NCI-H1694 (cell line): ENCODE measurements at places on chromosomes 11 and 22.
A peak's percentile ranks its signal among the peaks of the same experiment; 100 is the strongest.

DNA sequence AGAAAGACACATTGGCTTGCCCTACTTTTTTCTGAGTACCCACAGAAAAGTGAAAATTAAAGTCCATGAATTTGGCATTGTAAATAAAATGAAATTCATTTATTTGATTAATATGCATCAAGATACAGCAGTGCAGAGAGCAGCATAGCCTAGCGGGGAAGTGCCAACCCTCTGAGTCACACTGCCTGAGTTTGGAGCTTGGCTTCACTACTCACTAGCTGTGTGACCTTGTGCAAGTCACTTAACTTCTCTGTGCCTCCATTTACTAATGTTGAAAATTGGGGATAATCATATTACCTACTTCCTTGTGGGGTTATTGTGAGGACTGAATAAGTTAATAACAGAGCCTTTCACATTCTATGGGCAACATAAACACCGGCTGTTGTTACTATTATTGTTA is 111.5 kb upstream of the CSNK2A3 start:
- DNase-seq: no peak

- DNase-seq: peak; percentile 10
Observed at GRCh38 chr11:55707029-55707428, 45.0 kb downstream of the OR4C6 start.

GRCh38 chr11:99988471-99988837 is 698.6 kb upstream of the ARHGAP42 start:
- no peak for DNase-seq

DNA sequence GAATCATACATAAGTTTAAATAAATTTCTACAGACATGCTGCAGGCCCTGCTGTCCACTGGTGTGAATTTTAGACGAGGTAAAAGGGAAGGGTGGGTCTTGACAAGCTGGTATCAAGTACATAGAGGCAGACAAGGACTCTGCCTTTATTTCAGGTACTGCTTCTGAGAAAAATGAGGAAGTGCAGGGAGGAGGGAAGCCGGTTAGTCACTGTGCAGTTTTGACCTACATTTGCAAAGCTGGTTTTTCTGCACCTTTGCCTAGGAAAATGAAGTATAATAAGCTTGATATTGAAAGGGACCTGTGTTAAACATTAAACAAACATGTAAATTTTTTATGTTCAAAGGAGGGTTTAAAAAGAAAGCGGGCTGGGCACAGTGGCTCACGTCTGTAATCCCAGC is 24.6 kb downstream of the TMEM45B start:
- no peak for DNase-seq

GRCh38 chr11:69880041-69880825 is 61.0 kb upstream of the FGF3 start:
- no peak for DNase-seq

- no peak for DNase-seq
Observed at GRCh38 chr22:33605221-33605620, 315.1 kb downstream of the LARGE1 start.

GRCh38 chr11:123307276-123307675 is 112.2 kb upstream of the CLMP start:
- DNase-seq: no peak

DNA sequence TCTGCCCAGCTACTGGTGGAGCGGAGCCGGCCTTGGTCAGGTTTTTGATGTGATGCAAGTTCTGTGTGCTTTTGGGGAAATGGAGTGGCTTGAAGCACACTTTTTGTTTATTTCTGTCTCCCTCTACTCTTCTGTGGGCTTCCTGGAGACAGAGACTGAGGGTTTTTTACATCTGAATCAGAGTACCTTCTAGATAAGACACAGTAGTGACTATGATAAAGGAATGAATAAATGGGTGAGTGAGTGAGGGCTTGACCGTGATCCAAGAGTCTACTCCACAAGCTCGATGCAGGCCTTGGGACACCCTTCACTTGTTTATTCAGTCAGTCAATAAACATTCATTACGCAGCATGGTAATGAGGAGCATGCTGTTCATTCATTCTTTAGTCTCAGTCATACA is 125.7 kb downstream of the PKNOX2 start:
- no peak for DNase-seq

- DNase-seq: no peak
Observed at GRCh38 chr11:122850076-122850631, 11.9 kb downstream of the CRTAM start.

GRCh38 chr22:26289611-26290101 is 120.4 kb downstream of the SEZ6L start:
- DNase-seq: no peak

GRCh38 chr11:83249972-83250593 is 36.1 kb downstream of the CCDC90B start:
- DNase-seq: no peak

DNA sequence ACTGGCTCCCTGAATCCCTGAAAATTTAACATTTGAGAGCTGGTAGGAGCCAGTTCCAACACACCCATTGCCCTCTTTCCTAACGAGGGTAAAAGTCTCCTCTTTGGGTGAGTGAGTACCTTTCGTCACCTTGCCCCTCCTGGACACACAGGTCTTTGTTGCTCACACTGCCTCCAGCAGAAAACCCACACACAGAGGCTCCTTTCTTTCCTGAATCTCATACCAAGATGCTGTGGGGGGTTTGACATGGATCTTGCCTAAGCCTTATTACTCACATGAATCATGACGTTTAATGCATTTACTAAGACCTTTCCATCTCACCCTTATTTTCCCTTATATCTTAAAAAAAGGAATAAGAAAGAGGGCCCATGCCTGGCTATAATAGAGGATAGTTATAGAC is 53.0 kb downstream of the PARVA start:
- DNase-seq: no peak

GRCh38 chr11:74157169-74157568 is 13.6 kb downstream of the C2CD3 start:
- DNase-seq: no peak

DNA sequence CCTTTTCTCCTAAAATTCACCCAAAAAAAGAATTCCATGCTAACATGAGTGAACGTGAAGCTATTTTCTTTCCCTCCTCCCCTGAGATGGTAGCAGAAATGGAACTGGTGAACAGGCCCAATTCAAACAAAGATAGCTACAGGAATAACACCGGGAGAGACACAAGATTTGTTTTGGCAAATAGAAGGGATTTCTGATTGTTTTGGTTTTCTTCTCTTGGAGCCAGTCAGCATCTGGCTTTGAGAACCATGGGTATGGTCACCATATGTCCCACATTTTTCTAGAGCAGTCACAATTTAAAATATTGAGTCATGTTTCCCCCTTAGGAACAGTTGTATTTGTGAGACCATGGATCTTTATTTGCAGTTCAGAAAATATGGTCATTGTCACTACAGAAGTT is 214.1 kb downstream of the FAM76B start:
- peak; percentile 10 for DNase-seq
